Placental epithelial cell (primary cell): ENCODE measurements at places on chromosomes 7 and 10. TPM values are rescaled to one million over a fixed set of nuclear protein-coding genes. Genes with fewer than 3 reads are reported as not detected.

The NCAPG2 gene
- total RNA-seq, result 9.0 and 13.4 TPM in 2 replicates

The GFRA1 gene
- under 0.01 TPM in 2 replicates for total RNA-seq

The FBXL15 gene
- total RNA-seq, result 8.7 and 14.5 TPM in 2 replicates

The MYPN gene
- total RNA-seq, result under 0.01 and 0.11 TPM in 2 replicates
